ENCODE measurements at places on chromosomes 5 and 9.

- no peak for DNase-seq
Measured at GRCh38 chr9:133421615-133422542, at the start of gene ADAMTS13. Gene ADAMTS13, plus strand, starts transcription at chr9:133422367. Its CDS starts 77 bp downstream, at chr9:133422444.

GRCh38 chr5:138241688-138242571 is 28.8 kb upstream of the CDC23 start:
- DNase-seq: peak; percentile 37

DNA sequence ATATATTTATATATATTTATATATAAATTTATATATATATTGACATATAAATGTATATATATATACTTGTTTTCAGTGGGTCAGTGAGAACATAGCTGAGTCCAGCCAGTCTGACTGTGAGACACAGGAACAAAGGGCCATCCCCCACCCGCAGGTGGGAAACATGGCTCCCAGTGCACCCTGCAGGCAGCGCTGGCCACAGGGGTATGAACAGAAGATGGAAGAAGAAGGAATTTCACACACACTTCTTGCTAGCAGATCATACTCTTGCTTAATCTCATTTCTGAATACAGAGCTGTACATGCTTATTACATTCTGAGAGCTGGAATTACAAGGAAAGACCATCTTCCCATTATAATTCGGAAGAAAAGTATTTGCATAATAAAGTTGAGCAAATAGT is 595.4 kb downstream of the IRX1 start:
- DNase-seq: no peak

DNA sequence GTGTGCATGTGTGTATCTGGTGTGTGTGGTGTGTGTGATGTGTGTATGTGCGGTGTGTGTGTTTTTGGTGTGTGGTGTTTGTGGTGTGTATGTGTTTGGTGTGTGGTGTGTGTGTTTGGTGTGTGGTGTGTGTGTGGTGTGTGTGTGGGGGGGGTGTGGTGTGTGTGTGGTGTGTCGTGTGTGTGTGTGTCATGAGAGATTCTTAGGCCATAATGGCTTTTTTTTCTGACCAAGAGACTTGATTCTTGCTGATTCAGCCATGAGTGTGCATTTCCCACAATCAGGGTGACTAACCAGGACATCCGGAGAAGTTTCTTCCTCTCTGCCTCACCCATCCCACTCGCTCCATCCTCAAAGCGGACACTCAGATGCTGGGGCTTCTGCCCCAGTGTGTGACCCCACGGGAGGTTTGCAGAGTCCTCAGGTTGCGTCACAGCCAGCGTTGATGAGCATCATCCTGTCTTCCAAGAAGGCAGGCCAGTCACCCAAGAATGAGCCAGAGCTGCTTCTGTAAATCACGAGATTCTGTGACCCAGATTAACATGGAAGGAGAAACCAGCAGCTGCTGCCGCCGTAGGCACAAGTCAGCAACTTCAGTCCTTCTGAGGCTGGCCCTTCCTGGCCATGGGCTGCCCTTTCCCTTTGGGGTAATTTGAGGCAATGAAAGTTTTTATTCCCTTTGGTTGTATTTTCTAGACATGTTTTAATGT is 12.5 kb upstream of the CTSL start:
- DNase-seq: no peak

DNA sequence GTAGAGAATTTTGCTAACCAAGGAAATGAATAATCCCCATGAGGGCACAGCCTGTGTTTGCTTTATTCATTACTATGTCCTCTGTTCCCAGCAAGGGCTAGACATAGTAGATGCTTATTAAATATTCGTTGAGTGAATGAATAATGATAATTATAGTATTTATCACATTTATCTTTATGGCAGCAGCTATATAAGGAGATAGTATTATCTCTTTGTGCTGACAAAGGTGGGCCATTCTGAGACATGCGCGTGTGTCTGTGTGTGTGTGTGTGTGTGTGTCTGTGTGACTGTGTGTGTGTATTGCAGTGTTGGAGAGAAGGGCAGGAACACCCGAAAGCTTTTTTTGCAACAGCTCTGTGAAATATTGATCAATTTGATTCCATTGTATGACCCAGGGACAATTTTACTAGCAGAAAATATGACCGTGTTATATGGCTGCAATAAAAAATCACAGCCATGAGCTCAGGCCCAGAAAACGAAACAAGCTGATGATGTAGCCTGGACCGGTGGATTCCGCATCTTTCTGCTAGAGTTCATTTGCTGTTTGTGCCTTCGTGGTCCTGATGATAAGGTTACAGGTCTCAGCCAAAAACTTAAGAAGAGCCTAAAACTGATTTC is 39.8 kb downstream of the ZNF618 start:
- DNase-seq: no peak

- DNase-seq: peak; percentile 28
Measured at GRCh38 chr5:6714226-6715041, 1.2 kb downstream of the TENT4A start.

DNA sequence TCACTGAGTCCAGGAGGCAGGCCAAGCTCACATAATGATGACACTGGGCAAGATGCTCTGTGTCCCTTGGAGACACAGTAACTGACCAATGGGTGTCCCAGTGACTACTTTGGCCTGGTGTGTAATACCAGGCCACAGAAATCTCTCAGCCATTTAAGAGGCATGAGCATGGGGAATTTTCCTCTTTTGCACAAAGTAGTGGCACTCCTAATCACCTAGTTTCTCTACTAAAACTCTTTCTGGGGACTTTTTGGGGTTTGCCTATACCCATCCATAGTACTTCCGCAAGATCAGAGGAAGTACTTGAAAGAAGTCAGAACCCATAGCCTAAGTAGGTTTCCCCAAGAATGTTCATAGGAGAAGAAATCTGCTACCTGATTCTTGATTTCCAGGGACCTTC is 161.9 kb downstream of the ARSB start:
- DNase-seq: no peak

GRCh38 chr9:112093147-112093869 is 81.8 kb downstream of the SUSD1 start:
- no peak for DNase-seq

DNA sequence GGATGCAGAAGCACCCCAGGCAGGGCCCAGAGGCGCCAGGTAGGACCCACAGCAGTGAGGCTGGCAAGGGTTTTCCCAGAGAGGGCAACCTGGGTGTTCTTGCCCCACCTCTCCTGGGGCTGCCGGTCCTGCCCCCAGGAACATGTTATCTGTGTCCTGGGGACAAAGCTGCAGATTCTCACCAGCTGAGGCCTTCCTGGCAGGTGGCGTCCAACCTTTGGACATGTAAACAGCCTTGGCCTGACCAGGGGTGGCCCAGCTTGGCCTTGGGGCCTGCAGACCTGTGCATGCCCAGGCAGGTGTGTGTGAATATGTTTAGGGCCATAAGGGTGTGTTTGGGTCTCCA is 101.8 kb upstream of the LARP1 start:
- no peak for DNase-seq

GRCh38 chr9:136399176-136400037 is 563 bp downstream of the SNAPC4 start:
- DNase-seq: peak; percentile 32

GRCh38 chr5:94389515-94389899 is 228.9 kb downstream of the KIAA0825 start:
- DNase-seq: no peak
